ENCODE measurements at places on chromosomes 1 and 21.

GRCh38 chr1:212930986-212931678, 19.2 kb upstream of the VASH2 start:
- DNase-seq, result no peak

DNA sequence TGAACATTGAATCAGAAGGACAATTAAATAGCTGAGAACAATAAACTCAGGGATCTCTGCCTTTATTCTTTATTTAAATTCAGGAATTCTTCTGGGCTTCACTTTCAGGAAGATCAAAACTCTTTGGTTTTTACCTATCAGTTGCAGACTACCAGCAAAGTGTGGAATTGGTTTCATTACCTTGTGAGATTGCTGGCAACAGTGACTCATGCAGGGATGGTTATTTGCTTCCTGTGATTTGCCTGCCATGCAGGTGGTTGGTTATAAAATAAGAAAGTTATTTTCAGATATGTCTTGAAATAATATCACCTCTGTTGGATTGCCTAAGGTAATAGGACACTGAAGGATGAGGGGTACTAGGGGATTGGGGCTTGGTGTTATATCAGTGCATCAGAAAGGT, 204.6 kb downstream of the PTBP2 start:
- DNase-seq, result no peak

GRCh38 chr1:163275222-163275621, 46.5 kb upstream of the NUF2 start:
- DNase-seq, result no peak

DNA sequence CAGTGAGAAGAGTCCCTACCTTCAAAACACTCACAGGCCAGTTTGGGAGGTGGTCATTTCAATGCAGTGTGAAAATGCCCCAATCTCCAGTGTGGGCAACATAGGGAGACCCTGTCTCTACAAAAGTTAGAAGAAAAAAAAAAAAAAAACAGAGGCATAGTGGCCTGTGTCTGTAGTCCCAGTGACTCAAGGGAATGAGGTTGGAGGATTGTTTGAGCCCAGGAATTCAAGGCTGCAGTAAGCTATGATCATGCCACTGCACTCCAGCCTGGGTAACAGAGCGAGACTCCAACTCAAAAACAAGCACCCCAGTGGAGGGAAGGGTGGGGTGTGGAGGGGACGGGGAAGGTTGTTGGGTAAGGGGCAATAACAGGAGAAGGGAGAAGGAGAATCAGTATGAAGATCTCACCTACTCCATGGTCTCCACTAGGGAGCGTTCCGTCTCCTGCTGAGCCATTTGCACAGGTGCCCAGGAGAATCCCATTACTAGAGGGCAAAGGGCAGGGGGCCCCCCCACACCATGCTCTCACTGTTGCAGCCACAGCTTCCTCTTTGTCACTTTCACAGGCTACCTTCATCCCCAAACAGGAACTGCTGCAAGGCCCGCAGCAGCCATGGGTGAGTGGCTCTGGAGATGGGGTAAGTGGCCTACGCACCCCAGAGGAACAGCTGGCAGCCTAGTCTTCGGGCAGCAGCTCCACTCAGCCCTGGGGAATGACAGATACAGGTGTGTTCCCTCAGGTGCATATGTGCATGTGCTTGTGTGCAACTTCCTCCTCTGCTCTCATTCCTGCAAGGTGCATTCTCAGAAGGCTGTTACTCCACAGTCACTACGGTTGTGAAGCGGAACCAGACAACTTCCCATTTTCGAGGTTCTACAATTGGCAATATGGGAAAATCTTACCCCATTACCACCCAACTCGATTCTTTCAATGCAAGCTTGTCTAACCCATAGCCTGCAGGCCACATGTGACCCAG, 87.9 kb upstream of the LYST start:
- DNase-seq, result no peak

GRCh38 chr1:114218361-114219171, 64.9 kb upstream of the SYT6 start:
- no peak for DNase-seq

DNA sequence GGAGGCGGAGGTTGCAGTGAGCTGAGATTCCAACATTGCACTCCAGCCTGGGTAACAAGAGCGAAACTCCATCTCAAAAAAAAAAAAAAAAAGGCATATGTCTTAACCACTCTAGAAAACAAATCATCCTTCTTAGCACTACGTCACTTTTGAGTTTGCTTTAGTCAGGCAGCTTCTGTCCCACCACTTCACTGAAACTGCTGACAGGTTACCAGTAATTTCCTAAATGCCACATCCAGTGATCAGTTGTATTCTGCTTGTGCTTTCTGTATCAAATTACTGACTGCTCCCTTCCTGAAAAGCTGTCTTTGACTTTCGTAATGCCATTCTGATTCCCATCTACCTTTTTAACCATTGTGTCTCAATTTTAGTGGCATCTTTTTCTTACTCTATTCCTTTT, 21.7 kb downstream of the RCOR3 start:
- no peak for DNase-seq

GRCh38 chr1:225541383-225541782, 111.5 kb downstream of the ENAH start:
- no peak for DNase-seq

DNA sequence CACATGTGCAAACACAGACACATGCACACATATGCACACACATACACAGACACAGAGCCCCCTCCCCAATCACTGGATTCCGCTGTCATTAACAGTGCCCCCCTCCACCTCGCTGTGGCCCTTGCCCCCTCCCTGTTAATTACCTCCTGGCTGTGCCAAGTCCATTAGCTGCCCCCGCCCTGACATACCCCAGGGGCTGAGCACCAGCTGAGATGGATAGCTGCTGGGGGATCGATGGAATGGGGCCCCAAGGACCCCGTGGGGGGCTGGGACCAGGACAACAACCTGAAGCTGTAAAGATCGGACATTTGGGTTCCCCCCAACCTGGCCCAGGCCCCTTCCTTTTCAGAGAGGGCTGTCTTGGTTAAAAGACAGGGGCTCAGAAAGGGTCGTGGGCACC, 9.6 kb upstream of the PEAR1 start:
- no peak for DNase-seq

DNA sequence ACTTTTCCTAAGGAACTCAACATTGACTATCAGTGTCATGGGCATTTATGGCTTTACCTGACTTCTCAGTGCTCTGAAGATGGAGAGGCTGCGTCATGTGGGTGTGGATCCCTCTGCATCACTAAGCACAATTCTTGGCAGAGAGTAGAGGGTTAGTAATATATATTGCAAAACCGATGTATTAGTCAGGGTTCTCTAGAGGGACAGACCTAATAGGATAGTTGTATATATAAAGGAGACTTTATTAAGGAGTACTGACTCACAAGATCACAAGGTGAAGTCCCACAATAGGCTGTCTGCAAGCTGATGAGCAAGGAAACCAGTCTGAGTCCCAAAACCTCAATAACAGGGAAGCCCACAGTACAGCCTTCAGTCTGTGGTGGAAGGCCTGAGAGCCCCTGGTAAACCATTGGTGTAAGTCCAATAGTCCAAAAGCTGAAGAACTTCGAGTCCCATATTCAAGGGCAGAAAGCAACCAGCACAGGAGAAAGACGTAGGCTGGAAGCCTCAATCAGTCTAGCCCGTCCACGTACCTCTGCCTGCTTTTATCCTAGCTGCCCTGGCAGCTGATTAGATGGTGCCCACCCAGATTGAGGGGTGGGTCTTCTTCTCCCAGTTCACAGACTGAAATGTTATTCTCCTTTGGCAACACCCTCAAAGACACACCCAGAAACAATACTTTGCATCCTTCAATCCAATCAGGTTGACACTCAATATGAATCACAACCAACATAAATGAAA, 159.7 kb upstream of the NRIP1 start:
- DNase-seq, result no peak

DNA sequence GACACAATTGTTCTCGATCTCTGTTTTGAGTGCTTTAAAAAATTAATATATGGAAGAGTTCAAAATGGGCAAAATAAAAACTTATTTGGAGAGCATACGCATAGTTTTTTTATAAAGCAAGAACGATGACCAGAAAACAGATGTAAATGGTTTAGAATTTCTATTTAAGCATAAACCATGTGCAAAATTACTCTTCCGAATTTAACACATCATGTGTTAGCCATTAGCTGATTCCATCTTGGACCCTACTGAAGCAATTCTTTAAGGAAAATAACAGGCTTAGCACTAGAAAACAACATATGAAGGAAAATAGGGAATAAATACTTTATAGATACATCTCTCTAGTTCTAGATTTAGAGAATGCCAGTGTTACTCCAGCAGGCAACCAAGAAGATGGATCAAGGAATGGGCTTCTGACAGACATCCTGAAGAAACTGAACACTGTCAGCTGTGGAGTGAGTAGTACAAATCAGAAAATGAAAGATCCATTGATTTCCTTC, 26.7 kb downstream of the CDC7 start:
- DNase-seq, result no peak

- DNase-seq, result no peak
These were observed 246.3 kb downstream of the SEC16B start for GRCh38 chr1:177723533-177723932.

DNA sequence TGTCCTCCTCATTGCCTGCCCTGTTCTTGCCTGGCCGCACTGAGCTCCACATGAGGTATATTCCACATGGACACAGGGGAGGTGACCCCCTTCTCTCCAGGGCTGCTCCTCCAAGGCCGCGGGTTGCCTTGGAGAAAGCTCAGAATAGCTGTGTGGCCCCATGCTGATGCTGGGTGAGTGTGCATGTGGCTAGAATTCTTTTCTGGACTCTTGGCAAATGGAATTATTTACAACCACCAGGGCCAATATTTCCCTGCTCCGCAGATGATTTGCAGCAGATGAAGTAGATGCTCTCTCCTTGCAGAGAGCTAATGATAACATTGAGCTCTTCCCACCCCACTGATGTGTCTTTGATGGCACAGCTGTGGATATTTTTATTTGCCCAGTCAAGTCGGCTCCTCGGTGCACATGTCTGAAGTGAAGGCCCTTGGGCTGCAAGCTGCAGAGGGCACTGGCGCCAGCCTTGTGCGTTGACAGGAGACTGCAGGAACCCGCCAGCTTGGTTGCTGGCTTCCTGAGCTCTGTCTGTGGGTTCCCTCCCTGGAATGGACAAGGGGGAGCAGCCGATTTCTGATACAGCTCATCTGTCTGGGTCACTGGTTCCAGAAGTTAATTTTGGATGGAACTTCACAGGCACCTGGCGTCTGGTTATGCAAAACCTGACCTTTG, 404.7 kb upstream of the VAMP3 start:
- DNase-seq, result no peak

GRCh38 chr1:198734323-198735008, 95.6 kb downstream of the PTPRC start:
- DNase-seq, result no peak

GRCh38 chr21:29904359-29905282, 35.2 kb downstream of the GRIK1 start:
- DNase-seq, result no peak

DNA sequence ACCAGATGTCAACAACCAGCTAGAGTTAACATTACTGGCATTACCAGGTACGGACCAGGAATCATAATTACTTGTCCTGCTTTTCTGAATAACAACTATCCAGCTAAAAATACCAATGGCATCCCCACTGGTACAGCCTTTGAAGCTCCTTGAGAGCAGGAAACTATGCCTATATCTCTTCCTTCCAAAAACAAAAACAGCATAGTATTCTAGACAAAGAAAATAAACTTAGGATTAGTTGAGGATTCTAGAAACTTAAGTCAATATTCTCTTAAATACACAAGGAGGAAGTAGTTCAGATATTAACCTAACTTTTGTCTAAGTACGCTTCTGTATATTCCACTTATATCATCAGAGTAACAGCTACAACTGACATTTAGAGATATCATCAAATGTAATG, 3.0 kb downstream of the FUBP1 start:
- no peak for DNase-seq

DNA sequence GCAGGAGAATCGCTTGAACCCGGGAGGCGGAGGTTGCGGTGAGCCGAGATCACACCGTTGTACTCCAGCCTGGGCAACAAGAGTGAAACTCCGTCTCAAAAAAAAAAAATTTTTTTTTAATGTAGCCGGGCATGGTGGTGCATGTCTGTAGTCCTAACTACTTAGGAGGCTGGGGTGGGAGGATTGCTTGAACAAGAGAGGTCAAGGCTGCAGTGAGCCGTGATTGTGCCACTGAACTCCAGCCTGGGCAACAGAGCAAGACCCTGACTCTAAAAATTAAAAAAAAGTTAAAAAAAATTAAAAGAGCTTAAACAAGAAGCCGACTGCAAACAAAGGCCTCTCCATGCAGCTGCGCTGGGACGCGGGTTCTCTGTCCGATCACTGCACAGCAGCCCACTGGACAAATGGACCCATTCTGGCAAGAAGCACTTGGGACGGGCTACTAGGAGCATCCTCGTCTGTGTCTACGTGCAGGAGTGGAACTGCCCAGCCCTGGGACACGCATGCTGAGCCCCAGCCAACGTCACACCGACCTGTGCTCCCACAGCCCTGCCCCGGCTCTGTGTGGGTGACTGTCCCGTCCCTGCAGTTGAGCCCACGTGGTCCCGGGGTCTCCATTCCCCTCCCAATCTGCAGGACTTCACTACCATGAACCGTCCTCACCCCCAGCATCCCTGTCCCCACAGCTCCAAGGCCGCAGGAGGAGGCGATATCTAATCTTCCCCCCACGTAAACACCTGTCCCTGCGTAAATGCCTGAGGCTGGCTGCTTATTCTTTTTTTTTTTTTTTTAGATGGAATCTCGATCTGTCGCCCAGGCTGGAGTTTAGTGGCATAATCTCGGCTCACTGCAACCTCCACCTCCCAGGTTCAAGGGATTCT, 12.3 kb downstream of the SLC35E2B start:
- no peak for DNase-seq

DNA sequence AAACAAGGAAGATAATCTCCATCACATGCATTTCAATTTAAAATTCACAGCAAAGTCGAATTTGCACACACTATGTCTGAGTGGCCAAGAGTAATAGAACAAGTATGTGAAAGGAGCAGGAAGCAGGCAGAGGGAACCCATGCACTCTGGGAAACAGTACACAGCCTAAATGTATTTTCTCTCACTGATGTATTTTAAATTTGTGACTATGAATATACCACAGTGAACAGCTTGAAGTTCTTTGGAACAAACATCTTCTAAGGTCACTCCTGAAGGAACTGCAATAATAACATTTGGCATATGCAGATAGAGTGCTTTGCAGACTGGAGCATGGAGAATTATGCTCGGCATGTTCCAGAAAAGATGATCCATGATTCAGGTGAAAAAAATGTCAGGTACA, 223.1 kb upstream of the PKN2 start:
- DNase-seq, result no peak

GRCh38 chr21:33688353-33688752, 46.1 kb downstream of the ITSN1 start:
- no peak for DNase-seq

All from nucleus accumbens (tissue), 56 donors.